ENCODE measurements at places on chromosomes 5 and 9. TPM values are rescaled to one million over a fixed set of nuclear protein-coding genes. Genes with fewer than 3 reads are reported as not detected.

Gene SLC36A3
- total RNA-seq: not detected

Gene IFNA6
- total RNA-seq: not detected

- no peak for DNase-seq
Observed at GRCh38 chr9:123365287-123365880, 9.4 kb downstream of the CRB2 start.

DNA sequence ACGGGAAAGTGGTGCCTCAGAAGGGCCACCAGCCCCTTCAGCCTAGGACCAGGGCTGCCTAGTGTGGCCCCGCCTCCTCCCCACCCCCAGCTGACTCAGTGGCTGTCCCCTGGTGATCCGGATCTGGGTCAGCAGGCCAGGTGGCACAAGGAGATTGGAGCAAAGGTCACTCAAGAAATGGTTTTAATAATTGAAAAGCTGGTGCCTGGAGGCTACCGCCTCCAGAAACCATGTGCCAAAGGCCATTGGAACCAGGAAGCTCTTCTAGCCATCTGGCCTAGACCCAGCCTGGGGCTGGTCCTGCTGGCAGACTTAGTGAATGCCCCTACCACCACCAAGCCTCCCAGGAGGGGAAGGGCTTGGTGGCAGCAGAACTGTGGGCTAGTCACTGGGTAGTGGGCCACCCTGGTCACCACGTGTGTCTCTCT, 1.5 kb downstream of the ST6GALNAC4 start:
- DNase-seq: no peak

Gene BTNL8
- 0.48 TPM for total RNA-seq

- no peak for DNase-seq
Observed at GRCh38 chr9:128619779-128620178, 36.9 kb downstream of the DYNC2I2 start.

- DNase-seq: no peak
Observed at GRCh38 chr5:158880483-158881001, 219.2 kb downstream of the EBF1 start.

Gene MYMK
- not detected for total RNA-seq

DNA sequence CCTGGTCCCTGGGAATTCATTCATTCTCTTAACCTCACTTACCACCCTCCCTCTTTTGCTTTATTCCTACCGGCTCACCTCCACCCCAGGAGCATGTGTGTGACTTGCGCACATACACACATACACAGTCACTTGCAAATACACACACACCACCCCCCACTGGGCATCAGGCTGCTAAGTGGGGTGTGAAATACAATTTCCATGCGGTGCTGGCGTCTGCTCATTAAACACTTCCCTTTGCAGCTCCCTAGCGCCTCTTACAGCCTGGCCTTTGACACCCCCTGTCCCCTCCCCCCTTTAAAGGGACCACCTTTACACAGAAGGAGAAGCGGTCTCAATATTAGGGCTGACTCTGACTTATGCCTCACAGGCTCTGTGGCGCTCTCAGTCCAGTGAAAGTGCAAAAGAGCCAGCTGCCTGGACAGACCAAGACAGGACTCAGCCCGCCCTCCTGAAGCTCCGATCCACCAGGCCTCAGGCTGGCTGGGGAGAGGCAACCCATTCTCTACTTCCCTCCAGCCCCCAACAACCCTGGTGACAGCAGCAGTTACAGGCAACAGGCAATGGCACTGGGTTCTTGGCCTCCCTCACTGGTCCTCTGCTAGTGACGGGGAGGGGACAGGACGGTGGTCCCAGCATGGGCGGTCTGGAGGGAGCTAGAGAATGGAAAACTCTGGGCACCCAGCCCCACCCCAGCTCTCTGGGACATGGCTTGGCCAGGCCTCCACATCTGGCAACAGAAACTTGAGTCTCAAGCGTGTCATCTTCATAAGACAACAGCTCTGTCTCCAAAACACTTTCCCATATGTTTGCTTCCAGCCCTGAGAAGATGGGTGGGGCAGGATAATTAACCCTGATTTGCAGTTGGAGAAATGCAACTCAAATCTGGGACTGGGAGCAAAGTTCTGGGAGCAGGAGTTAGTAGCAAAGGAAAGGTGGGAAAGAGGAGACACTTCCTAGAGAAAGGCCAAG, 12.0 kb downstream of the ENHO start:
- no peak for DNase-seq

Gene HSD17B3
- total RNA-seq: not detected

DNA sequence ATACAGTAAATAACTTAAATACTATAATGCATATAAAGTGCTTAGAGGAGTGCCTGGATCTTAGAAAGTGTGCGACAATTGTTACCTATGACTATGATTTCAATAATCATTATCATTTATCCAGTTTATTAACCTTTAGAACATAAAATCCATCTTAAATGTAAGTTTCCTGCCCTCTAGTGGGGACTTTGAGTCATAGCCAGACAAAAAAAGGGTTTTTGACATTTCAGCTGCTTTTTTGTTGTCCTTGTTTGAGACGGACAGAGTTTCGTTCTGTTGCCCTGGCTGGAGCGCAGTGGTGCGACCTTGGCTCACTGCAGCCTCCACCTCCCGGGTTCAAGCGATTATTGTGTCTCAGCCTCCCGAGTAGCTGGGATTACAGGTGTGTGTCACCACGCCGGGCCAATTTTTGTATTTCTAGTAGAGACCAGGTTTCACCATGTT, 9.7 kb upstream of the C9orf152 start:
- no peak for DNase-seq

DNA sequence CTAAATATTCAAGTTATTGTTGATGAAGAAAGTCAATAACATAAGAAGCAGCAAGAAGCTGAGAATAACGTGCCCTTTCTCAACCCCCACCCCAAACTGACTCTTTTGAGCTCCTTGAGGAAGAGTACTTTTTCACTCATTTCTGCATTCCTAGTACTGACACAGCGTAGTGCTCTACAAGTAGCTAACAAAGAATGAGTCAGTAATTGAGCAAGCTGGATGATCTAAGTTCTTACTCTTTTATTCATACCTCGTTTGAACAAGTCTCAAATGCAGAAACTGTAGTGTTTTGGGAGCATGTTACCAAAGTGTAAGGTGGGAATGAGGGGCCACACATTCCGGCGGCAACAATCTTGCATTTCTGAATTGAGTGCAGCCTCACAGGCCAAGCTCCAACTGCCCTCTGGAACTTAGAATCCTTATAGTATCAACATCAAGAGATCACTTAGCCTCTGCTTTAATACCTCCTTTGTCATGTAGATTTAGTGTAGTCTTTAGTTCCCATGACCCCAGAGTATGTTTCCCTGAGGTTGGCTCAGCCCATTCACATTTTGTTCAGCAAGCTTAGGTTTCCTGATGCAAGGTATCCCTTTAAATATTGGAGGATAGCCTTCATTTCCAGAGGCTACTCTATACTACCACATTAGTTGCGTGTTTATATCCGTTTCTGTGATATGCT, 152.0 kb downstream of the PRR16 start:
- DNase-seq: no peak

Gene PDE4D
- 3.1 TPM for total RNA-seq

Gene ZNF879
- 3.9 TPM for total RNA-seq

DNA sequence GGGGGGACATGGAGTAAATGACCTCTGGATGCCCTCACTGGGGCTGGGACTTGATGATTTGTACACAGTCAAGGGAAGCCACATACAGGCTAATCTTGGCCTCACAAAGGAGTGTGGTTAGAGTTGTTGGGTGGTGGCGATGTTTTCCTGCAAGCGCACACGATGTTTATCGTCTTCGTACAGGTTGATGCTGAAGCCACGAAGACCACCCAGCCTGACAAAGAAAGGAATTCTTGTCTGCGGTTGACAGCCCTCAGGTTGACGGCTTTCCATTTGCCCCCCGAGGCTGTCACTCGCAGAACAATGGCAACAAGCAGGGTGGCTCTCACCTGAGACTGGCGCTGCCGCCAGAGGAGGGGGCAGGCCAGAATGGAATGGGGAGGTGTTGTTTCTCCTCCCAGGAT, 14.1 kb upstream of the XPA start:
- DNase-seq: peak; percentile 52

DNA sequence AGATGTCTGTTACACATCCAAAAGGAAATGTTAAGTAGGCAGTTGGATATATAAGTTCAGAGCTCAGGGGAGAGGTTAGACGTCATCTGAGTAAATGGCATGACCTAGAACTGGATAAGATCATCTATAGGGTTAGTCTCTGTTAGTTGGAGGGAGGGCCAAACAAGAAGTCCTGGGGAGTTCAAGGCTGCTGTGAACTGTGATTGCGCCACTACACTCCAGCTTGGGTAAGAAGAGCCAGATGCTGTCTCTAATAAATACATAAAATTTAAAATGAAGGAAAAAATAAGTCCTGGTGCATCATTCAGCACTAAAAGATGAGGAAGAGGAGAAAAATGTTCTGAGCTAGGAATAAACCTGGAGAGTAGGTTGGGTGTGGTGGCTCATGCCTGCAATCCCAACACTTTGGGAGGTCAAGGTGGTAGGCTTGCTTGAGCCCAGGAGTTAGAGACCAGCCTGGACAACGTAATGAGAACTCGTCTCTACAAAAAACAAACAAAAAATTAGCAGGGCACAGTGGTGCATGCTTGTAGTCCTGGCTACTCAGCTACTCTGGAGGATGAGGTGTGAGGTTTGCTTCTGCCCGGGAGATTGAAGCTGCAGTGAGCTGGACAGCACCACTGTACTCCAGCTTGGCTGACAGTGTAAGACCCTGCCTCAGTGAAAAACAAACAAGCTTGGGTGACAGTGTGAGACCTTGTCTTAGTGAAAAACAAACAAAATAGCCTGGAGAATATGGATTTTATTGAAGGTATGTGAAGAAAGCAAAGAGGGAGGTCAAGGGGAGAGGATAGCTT, 123.6 kb downstream of the ACTBL2 start:
- no peak for DNase-seq

- no peak for DNase-seq
Observed at GRCh38 chr5:115657881-115658233, 32.0 kb upstream of the TMED7 start.

- no peak for DNase-seq
Observed at GRCh38 chr5:179472174-179472573, 78.2 kb upstream of the RUFY1 start.

DNA sequence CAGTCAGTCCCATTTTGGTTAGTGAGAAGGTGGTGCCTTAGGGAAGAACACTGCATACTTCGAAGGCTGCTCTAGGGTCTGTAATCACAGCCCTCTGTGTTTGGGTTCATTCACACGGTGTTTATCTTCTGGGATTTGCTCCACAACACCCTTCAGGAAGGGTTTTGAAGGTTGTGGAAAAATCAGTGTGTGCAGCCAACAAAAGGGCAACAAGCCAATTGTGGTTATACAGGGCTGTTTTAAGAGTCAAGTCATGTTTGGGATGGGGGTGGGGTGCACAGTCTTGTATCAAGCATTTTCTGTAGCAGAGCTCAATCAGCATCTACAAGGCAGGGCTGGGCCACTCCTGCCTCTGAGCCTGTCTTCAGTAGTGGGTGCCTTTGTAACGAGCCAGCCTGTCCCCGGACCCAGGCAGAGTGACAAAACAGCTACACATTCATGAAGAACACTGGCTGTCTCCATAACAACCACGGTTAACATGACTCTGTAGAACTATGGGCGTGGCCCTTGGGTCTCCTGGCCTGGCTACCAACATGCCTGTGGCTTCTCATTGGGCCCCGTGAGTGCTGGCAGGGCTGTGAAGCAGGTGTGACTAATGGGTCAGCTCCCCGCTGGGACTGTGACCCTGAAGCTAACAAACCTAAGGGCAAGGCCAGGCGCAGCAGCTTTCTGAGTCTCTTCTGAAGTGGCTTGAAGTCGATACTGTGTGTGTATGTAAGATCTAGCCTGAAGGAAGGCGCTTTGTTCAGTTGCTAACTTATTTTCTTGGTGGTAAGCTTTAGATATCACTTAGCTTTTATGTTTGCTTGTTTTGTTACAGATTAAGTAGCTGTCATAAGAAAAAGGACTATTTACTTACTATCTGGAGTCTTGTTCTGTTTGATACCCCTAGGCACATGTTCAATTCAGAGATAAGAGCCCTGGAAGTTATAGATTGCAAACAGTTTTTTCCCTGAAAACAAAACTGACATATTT, 27.9 kb upstream of the GOLM1 start:
- DNase-seq: peak; percentile 68

GRCh38 chr5:102411-103043, 10.6 kb downstream of the PLEKHG4B start:
- no peak for DNase-seq

DNA sequence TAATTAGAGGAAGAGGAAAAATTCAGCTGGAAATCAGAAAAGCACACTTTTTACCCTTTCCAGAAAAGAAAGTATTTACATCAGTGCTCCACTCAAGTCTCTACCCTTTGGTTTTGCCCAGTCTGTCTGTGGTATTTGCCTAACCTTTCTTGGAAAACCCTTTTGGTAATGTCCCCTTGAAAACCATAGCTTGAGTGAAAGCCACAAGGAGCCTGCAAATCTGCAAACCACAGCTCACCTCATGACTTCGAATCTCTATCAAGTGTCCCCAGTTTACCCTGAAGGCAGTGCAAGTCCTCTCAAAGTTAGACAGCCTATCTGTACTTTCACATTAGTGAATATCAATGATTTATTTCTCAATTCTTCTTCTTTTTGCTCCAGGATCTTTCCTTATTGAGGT, 162.1 kb upstream of the TSLP start:
- no peak for DNase-seq

- DNase-seq: no peak
Observed at GRCh38 chr5:115530426-115530825, 14.1 kb downstream of the FEM1C start.

DNA sequence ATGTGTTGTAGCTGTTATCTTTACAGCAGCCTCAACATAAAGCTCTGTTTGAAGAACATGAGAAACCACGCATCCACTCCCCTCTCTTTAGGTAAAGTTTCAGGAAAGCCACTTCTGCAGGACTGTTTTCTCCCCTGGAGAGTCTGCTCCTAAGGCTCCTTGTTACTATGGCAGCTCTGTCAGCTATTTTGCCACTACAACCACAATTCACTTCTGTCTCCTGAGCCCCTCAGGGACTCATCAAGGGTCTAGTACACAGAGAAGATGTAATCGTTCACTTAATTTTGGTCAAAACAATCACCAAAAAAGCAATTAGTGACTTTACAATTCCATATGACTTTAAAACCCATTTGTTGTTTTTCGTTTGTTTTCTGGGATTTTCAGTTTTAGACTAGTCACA, 157.7 kb downstream of the FBN2 start:
- no peak for DNase-seq

- no peak for DNase-seq
Observed at GRCh38 chr9:114016101-114016500, 62.0 kb downstream of the AMBP start.

GRCh38 chr5:68428231-68428811, 212.8 kb downstream of the PIK3R1 start:
- DNase-seq: no peak
